ENCODE measurements at places on chromosomes 7 and 10. TPM values are rescaled to one million over a fixed set of nuclear protein-coding genes. Genes with fewer than 3 reads are reported as not detected.

GRCh38 chr10:132450466-132450824, 53.4 kb downstream of the PWWP2B start:
- no peak for DNase-seq

DNA sequence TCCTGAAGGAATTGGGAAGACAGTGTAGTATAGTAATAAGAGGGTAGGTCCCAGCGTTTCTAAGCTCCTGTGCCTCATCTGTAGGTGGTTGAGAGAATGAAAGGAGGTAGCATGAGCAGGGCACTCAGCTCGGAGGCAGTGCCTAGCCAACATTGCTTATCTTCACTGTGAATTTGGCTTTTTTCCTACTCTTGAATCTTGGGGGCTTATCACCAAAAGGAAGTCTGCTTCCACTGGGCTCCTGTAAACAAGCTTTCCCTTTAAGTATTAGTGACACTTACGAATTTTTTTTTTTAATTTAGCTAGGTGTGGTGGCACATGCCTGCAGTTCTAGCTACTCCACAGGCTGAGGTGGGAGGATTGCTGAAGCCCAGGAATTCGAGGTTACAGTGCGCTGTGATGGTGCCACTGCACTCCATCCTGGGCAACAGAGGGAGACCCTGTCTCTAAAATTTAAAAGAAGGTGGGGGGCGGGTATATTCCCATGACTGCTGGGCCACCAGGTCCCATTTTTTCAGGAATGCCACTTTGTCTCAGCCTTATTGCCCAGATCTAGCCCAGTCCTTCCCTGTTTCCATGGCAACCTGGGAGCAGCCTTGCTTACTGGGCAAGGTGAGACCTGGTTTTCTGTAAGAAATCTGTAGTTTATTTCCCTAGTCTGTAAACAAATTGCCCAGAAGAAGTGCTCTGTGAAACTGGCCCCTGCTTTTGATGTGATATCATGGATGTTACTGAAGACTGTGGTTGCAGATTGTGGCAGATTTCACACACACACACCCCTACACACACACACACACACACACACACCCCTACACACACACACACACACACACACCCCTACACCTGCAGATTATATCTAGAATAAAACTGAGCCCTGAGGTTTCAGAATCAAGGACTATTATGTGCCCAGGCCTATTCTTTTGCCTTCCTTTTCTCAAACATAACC, 19.4 kb downstream of the OGDH start:
- DNase-seq: no peak

- DNase-seq: no peak
These were observed 32.3 kb upstream of the NUB1 start for GRCh38 chr7:151309311-151309710.

The HACD1 gene
- total RNA-seq: 11.6 TPM

DNA sequence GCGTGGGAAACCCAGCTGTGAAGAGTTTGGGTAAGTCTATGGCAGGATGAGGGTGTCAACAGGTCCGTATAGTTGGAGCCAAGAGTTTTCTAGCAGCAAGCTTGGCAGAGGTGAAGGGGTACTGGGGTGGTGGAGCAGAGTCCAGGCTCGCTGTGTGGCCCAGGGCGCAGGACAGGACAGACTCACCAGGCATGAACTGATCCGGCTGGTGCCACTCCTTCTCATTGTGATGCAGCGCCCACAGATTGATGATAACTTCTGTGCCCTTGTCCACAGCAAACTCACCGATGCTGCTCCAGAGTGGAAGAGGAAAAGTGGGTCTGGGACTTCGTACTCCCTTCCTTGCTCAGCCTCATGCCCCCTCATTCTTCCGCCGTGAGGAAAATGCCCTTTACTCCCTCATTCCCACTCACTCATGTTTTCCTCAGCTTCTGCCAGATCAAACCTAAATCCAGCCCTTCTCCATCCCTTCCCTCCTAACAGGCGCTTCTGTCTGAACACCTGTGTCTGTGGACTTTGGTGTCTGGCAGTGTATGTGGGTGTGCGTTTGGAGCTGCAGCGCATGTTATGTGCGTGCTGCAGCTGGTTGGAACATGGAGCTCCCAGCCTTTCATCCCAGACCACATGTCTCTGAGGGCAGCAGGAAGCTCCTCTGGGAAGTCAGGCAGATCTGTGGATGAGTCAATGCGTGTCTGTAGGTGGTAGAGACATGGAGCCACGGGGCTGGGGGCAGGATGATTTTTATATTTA, 5.7 kb downstream of the CYP17A1 start:
- no peak for DNase-seq

- DNase-seq: peak; percentile 41
These were observed 3.1 kb downstream of the NRP1 start for GRCh38 chr10:33331379-33331694.

GRCh38 chr7:43303740-43304241, 191.3 kb downstream of the HECW1 start:
- no peak for DNase-seq

- no peak for DNase-seq
These were observed 12.2 kb upstream of the CLEC2L start for GRCh38 chr7:139511315-139511714.

- peak; percentile 62 for DNase-seq
These were observed 62.2 kb downstream of the SAMD9 start for GRCh38 chr7:93055543-93056107.

DNA sequence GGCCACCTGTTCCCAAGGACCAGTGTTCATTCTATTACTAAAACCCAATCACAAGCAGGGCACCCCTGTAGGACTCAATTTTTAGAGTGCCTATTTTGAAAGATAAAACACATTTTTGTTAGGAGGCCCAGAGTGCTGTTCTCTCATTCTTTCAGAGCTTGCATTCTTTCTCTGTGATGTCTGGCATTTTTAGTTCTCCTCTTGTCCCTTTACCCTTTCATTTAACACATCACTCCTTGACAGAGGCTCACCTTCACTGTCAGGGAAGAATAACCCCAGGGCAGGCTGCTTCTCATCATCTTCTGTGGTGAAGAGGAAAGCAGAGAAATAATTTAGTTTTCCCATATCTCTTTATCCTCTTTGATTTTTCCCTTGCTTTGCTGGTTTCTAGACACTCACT, 73.9 kb downstream of the CHRM2 start:
- DNase-seq: no peak

The OR6V1 gene
- not detected for total RNA-seq

The TAS2R4 gene
- total RNA-seq: 2.5 TPM

The KEL gene
- 0.28 TPM for total RNA-seq

The MRC1 gene
- 67.8 TPM for total RNA-seq

The OR6B1 gene
- not detected for total RNA-seq

GRCh38 chr10:107415446-107415845, 250.9 kb upstream of the SORCS1 start:
- DNase-seq: no peak

The ATP5F1C gene
- 269 TPM for total RNA-seq

- peak; percentile 85 for DNase-seq
These were observed at the start of gene NACAD for GRCh38 chr7:45088821-45089340. Gene NACAD, minus strand, starts transcription at chr7:45088969. Its CDS starts 75 bp downstream, at chr7:45088894.

The ZNF107 gene
- 8.0 TPM for total RNA-seq

The ITGB8 gene
- total RNA-seq: 213 TPM

DNA sequence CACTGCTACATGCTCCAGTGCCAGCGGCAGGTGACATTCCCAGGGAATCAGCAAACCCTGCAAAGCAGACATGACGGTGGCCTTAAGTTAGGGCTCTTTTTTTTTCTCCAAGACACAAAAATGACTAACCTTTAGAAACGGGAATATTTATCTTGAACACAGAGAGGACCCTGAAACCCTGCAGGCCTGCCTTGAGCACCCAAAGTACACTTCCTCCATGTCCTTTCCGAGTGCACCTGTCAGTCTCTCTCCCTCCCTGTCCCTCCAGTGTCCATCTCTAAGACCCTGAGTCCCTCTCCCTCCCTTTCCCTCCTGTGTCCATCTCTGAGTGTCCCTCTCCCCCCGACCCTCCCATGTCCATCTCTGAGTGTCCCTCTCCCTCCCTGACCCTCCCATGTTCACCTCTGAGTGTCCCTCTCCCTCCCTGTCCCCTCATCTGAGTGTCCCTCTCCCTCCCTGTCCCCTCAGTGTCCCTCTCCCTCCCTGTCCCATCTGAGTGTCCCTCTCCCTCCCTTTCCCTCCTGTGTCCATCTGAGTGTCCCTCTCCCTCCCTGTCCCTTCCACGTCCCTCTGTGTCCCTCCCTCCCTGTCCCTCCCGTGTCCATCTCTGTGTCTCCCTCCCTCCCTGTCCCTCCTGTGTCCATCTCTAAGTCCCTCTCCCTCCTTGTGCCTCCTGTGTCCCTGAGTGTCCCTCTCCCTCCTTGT, 51.2 kb upstream of the CAMK2B start:
- DNase-seq: no peak

DNA sequence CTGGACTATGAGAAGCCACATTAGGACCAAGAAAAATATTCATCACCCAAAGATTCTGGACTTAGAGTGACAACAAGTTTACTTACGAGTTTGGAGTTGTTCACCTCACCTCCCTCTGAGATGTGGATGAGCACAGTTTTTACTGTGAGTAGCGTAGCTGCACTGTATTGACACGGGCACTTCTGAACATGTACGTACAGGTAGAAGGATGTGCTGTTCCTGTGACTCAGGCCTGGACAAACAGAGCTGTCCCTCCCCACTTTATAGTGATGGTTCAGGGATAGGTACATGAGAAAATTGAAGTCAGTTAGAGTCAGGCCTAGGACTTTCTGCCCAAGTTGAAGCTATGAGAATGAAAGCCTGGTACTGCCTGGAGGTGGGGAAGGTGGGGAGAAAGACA, 80.9 kb upstream of the DYNC1I1 start:
- no peak for DNase-seq

The SUN3 gene
- total RNA-seq: 0.54 TPM

The ODAD2 gene
- 0.44 TPM for total RNA-seq

- DNase-seq: no peak
These were observed 14.2 kb upstream of the NT5C3A start for GRCh38 chr7:33076737-33077136.

GRCh38 chr10:44419790-44420549, 35.1 kb upstream of the CXCL12 start:
- DNase-seq: no peak

The CDC14C gene
- not detected for total RNA-seq

DNA sequence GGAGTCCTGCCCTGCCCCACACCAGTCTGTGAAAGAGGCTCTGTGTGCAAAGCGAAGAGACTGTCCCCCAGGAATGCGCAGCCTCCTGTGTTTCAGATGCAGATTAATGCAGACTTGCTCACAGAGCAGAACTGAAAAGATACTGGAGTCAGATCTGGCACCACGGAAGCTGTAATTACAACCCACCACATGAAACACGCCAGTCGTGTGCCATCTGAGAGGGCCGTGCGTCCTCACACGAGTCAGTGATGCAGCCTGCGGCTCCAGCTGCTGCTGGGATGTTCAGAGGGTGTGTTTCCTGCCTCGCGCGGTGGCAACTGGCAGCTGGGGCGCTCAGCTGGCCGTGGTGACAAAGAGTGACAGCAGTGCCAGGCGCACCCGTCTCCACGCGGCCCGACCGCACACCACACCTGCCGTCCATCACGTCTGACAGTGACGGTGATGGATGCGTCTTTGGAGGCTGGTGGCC, 50.0 kb downstream of the NKX6-2 start:
- no peak for DNase-seq

The PPP1R3C gene
- 20.3 TPM for total RNA-seq

GRCh38 chr7:106019470-106019820, 56.4 kb downstream of the CDHR3 start:
- no peak for DNase-seq

The PIP gene
- 0.47 TPM for total RNA-seq

DNA sequence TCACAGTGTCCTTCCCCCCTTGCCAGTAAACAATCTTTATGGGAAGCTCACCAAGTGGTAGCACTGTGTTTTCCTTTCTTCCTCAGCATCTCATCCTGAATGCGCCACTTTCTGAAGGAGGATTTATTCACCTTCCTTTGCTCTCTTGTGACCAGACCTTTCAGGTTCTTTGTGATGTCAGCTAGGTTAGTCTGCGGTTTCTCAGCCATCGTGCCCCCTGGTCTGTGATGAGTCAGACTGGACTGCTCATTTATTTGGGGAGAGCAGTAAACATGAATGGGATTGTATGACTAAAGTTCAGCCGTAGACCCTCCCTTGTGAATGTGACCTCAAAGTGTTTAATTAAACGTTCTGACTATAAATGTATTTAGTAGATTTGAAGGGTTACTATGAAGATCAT, 235.1 kb upstream of the CELF2 start:
- no peak for DNase-seq

DNA sequence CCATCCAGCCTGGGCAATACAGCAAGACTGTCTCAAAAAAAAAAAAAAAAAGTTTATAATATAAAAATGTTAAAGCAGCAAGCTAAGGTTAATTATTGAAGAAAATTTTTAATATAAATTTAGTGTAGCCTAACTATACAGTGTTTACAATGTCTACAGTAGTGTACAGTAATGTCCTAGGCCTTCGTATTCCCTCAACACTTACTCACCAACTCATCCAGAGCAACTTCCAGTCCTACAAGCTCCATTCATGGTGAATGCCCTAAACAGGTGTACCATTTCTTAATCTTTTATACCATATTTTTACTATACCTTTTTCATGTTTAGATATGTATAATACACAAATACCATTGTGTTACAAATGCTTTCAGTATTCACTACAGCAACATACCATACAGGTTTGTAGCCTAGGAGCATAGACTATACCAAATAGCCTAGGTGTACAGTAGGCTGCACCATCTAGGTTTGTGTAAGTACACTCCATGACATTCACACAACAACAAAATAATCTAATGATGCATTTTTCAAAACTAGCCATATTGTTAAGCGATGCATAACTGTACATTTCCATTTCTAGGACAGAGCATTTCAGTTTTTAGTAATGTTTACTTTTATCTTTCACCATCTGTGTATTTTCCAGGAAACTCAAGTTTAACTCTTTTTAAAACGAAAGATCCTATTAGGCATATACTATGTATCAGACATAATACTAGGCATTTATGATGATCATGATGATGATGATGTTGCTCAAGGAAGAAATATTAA, 43.3 kb downstream of the CNOT4 start:
- DNase-seq: no peak

DNA sequence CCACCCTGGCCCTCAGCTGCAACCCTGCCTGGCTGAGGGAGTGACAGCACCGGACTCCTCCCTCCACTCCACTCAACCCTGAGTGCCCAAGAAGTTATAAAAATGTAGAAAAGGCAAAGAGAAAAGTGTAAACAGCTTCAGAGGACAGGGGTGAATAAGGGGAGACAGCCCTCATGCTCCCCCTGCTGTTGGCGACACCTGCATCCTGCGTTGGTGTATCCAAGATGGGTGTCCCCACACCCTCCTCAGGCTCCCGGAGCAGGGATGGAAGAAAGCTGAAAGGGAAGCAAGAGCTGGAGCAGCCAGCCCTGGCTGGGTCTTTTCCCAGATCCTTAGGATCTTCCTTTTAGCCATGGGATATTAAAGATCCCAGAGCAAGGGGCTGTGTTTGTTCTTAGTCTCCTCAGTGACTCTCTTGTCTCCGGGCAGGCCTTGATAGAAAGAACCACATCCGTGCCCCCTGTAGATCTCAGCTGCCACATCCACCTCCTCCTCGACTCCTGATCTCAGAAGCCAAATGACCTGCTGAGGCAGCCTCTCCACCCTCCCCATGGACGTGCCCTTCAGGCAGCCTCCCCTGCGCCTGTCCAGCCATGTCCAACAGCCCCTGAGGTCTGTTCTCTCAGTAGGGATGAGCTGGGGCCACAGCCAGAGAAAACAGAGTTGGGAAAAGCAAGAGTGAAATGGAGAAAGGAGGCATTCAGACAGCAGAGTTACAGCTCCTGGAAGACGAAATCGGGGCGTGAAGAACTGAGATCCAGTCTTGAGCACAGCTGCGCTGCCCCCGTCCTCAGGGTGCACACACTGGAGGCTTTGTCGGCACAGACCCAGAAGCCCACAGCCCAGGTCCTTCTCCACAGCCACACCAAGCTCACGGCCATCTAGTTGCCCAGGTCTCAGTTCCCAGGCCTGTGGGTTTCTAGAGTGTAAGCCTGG, 6.8 kb downstream of the FAM131B start:
- no peak for DNase-seq
